AG09309 (cell line): ENCODE measurements at places on chromosomes 4 and X.

DNA sequence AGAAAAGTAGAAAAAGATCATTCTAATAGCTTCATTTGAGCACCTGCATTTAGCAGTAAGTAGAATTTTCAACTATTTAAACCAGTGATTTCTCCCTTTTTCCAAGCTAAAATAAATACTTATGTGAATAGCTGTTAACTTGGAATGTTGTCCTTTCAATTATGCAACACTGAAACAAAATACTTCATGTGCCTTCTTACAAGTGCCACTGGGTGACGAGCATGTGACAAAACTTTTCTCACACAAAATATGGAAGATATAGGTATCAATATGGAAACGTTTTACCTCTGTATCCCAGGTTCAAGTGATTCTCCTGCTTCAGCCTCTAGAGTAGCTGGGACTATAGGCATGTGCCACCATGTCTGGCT, 708.3 kb downstream of the STIM2 start:
- DNase-seq: no peak

GRCh38 chr4:105520819-105521790, 31.3 kb upstream of the ARHGEF38 start:
- no peak for DNase-seq

GRCh38 chr4:134313591-134313990, 112.0 kb upstream of the PABPC4L start:
- DNase-seq: no peak

GRCh38 chr4:81802285-81802846, 330.7 kb upstream of the RASGEF1B start:
- DNase-seq: no peak

DNA sequence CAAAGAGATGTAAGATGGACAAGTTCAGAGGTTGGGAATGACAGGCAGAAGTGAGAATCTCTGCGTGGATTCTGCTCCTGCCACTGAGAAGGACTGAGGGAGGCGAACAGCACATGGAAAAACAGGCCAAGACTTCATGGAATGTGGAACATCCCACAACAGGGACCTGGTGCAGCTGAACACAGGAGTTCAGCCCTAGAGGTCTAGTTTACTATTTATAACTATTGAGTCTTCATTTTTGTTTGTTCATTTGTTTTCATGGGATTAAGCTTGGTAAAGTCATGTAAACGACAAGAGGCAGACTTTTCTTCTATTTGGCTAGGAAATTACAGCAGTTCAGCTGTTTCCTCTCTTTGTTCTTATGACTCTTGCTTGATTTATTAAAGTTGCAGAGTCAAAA, 234.5 kb downstream of the MAML3 start:
- no peak for DNase-seq

DNA sequence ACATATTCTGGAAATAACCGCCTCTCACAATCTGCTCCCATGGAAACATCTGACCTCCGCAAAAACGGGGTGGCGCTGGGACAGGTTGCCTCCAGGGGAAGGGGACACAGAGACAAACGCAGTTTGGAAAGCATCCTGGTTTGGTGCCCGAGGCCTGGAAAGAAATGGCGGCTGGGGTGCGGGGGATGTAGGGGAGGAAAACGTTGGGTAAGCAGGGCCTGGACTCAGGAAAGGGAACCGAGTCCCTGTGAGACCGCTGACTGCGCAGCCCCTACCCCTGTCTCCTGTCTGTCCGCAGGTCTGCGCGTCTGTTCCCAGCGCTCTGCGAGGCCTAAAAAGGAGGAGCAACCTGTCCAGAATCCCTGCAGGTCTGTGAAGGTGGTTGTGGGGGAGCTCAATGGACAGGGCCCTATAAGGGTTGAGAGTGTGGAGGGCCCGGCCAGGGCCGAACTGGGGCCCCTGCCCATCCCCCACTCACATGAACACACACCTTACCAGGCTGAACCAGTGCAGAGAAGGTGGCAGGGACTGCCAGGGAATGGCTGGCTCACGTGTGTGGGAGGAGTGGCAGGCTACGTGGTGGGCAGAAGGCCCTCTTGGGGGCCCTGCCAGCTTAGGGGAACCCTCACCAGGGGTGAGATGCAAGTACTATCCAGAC, 672 bp downstream of the TCEAL3 start:
- DNase-seq: no peak

DNA sequence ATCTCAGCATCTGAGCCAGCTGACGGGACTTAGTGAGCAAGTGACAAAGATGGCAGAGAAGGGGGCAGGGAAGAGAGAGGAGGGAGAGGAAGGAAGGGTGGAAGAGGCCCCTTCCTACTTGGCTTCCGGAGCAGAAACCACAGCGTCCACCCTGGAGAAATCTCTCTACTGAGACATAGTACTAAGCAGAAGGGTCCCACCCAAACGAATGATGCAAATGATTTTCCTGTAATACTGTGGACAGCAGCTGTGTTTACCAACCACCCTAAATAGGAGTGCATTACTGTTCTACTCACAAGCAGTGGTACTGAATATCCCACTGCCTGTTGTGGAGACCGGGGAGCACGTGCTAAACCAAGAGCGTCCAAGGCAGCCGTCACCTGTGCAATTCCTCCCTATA, 29.4 kb downstream of the DTHD1 start:
- DNase-seq: no peak

- no peak for DNase-seq
These were observed 10.2 kb downstream of the BEND2 start for GRCh38 chrX:18210470-18210869.

DNA sequence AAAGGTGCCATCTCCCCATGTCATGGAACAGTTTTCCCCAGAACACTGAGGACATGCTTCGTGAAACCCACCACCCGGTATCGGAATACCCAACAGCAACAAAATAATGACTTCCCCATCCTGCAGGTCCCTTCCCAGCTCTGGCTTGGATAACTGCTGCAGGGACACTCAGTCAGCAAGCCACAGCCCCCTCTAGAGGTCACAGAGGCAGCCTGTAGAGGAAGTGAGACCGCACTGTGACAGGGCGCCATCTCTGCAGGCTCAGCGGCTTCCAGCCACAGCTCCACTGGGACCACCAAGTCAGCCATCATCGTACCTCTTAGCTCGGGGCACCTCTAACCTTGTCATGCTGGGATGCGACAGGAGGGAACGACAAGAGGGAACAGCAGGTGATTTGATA, 315.9 kb downstream of the LDB2 start:
- DNase-seq: no peak

DNA sequence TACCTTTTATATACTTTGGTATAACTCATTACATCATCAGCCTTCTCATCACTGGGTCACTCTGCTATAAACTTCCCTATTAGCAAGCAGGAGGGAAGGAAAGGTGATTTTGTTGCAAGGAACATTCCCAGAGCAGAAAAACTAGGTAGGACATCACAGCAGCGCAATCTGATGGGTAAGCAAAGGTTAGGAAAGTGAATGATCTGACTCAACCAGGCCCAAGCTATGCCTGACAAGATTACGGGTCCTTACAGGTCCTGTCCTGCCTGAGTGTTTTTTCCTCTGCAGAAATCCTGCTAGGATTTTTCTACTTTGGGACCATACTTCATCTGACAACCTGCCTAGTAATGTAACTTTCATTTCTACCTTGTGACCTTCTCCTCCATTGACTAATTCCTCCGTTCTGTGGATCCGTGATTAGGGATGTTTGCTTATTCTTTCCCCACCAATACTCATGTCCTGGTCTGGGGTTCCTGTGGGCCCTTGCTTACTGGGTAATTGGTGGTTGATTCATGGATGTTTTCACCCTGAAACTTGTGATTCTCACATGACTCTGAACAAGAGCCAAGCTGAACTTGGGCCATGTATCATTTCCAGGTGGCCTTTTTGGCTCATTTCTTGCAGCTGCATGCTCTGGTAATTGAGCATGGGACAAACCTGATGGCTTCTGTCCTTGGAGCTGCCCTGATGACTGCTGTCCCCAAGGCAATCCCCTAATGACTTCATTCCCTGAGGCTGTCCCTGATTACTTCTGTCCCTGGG, 111.9 kb upstream of the KIT start:
- DNase-seq: no peak

DNA sequence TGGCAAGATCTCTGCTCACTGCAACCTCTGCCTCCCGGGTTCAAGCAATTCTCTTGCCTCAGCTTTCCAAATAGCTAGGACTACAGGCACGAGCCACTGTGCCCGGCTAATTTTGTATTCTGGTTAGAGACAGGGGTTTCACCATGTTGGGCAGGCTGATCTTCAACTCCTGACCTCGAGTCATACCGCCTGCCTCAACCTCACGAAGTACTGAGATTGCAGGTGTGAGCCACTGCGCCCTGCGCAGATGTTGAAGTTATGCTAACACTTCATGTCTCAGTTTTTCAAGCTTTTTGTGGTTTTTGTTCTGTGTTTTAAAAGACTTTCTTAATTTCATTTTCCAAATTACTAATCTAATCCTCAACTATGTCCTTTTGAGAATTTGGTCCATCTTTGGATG, 154.4 kb upstream of the TLL1 start:
- no peak for DNase-seq

- DNase-seq: no peak
These were observed 118.5 kb upstream of the SHISA3 start for GRCh38 chr4:42278709-42279324.

- no peak for DNase-seq
These were observed 133.1 kb downstream of the CORIN start for GRCh38 chr4:47704693-47705325.

- DNase-seq: no peak
These were observed 36.0 kb downstream of the AWAT2 start for GRCh38 chrX:70013466-70014381.
